ENCODE measurements at places on chromosomes 6 and 20.

DNA sequence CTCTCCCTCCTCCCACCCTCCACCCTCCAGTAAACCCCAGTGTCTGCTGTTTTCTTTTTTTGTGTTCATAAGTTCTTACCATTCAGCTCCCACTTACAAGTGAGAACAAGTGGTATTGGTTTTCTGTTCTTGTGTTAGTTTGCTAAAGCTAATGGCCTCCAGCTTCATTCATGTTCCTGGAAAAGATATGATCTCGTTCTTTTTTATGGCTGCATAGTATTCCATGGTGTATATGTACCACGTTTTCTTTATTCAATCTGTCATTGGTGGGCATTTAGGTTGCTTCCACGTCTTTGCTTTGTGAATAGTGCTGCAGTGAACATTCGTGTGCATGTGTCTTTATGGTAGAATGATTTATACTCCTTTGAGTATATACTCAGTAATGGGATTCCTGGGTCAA lies 42.7 kb upstream of the KCNG1 start:
- no peak for DNase-seq

DNA sequence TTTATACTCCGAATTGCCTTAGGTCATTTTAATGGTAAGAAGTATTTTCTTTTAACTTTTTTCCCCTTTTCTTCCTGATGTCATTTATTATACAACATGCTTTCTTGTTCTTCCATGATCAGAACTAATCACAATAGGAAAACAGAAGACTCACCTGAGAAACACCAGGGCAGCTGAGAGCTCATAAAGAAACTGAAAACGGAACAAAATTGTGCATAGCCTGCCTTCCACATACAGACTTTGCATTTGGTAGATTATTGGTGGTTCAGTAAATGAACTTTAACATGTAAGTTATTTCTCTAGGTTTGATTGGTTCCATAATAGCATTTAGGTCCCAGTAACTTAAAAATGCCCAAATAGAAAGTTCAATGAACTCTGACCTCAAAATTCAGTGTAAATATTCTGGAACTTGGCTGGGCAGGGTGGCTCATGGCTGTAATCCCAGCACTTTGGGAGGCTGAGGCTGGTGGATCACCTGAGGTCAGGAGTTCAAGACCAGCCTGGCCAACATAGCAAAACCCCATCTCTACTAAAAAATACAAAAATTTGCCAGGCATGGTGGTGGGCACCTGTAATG lies 161.1 kb upstream of the DTNBP1 start:
- no peak for DNase-seq

GRCh38 chr6:42506070-42506469 lies 54.3 kb upstream of the TRERF1 start:
- DNase-seq, result no peak

DNA sequence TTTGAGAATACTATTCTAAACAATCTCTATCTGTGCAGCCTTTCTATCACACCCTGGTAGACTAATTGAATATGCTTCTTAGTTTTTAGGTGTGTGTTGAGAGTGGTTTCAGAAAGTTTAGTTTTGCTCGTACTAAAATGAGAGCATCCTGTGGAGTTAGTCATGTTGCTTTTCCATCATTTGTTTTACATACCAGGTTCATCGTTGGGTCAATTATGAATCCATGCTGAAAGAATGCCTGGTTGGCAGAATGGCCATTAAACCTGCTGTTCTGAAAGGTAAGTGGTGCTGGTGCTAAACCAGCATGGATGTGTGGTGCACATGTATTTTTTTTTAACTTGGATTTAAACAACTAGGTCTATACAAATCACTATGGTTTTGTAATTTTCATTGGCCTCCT lies 49.3 kb downstream of the CYB5R4 start:
- no peak for DNase-seq

DNA sequence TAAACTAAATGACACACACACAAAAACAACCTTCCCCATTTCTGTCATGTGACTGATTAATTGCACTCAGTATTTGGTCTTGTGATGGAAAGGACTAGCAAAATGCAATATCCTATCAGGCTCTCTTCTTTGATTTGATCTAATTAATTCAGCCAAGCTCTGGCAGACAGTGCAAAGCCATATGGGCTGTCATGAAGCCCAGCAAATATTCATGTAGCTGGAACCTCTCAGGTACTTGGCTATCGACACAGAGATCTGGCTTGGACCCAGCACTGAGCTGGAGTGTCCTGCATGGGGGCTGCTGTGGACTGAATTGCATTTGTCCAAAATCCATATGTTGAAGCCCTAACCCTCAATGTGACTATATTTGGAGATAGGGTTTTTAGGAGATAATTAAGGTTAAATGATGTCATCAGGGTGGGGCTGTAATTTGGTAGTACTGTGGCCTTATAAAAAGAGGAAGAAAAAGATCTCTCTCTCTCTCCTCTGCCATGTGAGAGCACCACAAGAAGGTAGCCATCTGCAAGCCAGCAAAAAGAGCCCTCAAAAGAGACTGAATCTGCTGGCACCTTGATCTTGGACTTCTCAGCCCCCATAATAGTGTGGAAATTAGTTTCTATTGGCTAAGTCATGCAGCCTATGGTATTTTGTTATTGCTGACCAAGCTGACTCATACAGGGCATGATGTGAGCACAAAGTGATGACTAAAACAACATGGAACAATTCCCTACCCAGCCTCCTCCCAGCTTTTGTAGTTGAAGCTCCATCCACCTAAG lies 77.1 kb downstream of the STMND1 start:
- DNase-seq, result no peak

DNA sequence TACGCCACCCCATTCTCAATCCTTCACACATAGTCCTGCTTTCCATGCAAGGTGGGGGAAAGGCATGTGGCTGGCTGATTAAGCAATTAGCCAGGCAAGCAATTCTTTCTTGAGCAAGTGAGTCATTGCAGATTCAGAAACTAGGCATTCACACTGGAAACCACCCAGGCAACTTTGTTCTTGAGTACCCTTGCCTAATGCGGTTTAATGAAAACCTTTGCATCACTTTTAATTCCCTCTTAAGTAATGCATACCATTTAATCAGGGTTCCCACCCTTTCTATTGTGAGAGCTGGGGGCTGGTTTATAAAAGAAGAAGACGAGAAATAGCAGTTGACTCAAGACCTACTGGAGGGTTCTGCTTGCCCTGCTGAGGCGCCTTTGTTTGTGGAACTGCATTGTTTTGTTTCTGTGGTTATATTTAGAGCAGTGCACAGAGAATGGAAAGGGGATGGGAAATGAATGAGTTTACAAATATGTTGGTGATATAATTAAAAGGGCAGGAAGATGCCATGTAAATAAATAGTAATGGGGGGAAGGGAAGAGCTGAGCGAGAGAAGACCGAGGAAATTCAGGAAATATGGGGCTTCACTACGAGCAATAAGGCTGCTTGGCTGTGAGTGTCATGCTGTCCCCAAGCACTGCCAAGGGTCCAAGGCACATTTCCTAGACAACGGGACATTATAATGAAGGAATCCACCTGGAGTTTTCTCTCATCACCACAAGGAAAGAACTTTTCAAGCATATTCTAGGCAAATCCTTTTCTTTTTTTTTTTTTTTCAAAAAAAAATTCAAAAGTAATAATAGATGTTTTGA lies 48.8 kb upstream of the TSHZ2 start:
- DNase-seq, result no peak

GRCh38 chr6:128882991-128883611 lies at the start of gene LAMA2:
Gene LAMA2 (plus strand): TSS chr6:128883138. CDS start chr6:128883246, 108 bp downstream.
- no peak for DNase-seq

GRCh38 chr20:33362898-33363297 lies 38.4 kb downstream of the CDK5RAP1 start:
- DNase-seq, result no peak

DNA sequence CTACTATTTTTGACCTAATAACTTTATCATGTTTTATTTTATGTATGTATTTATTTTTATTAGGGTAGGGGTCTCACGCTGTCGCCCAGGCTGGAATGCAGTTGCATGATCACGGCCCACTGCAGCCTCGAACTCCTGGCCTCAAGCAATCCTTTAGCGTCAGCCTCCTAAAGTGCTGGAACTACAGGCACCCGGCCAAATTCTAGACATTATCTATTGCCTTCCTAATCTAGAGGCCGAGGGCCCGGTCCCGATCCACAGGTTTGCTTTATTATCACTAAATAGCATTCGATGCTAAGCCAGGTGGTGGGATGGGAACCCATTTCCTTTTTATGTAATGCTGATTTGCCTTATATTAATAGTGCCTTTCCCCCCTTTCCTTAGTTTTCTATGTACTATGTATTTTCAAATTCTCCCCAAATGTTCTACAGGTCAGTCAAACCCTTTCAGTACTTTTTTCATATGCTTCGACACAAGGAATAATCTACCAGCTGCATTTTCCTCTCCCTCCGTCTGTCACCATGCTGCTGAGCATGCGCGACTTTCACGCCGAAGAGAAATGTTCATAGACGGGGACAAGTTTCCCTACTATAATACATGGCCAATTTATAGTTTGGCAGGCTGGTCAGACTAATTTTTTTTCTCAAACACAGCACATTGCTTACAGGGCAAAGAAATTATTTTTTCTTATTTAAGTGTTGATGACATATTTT lies 6.4 kb downstream of the SERPINB6 start:
- DNase-seq, result no peak

GRCh38 chr6:57283911-57284455 lies 33.4 kb upstream of the PRIM2 start:
- no peak for DNase-seq

DNA sequence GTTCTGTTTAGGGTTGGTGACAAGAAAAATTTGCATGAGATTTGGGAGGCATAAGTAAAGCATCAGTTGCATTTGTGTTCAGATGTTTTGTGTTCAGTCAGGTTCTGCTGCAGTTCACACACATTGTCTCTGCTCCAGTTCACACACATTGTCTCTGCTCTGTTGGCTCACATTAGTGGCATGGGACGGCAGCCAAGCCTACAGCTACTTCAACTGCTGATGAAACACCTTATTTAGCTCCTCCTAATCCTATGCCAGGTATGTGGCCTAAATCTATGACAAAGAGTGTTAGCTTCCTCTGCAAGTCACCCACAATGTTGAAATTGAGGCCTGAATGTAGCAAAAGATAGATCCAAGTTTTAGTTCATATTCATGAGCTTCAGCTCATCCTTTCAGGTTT lies 278.1 kb upstream of the SYNCRIP start:
- no peak for DNase-seq

DNA sequence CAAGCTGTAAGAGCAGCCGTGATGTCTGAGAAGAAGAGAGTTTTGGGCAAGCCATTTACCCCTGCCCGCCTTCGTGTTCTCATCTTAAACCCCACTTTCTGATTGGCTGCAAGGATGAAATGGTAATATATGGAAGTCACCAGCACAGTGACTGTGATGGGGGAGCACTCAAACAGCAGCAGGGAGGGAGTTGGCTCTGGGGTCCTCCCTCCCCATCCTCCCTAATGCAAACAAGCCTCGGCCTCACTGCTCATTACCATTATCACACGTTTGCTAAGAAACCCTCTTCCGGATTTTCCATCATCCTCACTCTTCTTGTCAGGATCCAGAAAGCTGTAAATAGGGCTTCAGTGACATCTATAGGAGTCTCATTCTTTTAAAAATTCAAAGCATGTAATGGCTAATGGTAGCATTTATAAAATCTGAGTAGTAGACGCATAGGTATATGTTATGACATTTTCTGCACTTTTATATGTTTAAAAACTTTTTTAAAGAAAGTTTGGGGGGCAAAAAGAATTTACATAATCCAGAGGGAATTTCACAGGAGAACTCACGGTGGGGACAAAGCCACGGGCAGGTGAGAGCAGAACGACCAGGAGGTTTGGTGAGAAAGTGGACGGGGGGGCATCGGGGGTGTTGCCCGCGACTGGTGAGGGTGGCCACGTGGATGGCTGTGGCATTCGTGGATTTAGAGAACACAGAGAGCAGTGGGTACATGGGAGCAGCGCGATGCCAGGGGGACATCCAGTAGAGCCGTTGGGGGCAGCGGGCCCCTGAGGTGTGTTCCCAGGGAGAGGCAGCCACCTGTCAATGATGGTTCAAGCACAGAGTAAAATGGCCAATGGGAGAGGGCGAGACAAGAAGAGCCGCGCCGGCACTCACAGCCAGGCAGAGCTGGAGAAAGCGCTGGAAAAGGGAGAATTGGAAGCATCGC lies 29.6 kb downstream of the SUMO4 start:
- no peak for DNase-seq

DNA sequence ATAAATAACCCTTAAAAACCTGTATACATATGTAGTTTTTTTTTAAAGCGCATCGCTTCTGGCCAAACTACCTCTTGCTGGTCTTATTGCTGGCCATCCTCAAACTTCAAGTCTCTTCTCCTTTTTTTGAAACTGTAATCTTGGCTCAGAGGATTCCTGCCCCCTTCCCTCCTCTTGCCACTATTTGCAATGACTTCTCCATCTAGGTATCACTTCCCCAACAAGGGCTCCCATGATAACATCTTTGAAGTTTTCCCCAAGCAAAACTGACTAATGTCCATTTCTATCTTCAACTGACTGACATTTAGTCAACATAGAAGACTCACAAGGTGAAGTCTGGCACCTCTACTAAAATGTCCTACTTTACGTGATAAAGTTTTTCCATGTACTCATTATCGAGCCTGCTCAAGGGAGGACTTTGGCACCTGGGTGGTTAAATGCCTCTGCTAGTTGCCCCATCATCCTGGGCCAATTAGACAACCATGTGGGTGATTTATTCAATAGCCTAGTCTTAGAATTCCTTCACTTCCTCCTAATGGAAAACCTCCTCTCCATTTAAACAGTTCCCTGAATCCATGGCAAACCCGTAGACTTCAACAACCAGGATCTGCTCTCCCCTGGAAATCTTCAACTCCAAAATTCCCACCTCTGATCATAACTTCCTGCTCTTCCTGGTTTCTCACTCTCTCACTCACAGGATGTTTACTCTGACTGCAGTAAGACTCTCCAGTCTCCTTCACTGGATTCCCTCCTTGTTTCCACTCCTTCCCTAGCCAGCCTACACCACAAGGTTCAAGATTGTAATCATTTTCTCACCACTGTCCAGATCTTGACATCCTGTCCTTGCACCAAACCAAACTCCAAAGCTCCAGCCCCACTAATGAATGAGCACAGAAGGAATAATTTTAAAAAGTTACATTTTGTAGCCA lies 9.4 kb upstream of the PLAGL1 start:
- DNase-seq, result no peak

DNA sequence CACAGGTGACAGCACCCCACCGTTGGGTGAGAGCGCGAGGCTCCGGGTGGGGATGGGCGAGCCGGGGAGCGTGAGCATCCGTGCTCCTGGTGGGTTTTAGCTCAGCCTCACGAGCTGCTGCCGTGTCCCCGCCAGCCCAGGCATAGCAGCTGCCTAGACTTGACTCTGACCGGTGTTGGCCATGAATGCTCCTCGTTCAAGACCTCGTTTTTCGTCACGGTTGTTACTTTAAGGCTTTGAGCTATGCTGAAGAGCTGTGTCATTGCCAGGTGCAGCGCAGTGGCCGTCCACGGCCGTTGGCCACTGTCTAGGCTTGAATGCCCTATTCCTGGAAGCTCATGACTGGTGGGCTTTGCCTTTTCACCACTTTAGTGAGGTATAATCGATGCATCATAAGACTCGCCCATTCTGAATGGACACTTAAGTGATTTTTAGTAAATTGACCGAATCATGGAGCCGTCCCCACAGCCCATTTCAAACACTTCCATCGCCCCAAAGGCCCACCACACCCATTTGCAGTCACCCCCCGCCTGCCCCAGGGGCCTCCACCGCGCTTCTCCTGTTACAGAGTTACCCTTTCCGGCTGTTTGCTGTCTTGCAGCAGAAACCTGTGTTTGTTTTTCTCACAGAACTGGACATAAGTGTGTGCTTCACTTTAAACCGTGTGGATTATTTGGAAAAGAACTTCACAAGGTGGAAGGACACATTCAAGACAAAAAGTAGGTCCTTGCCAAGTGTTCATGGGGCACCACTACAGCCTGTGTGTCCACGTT lies 21.4 kb upstream of the ADRM1 start:
- no peak for DNase-seq

Measured in stimulated activated CD8-positive, alpha-beta memory T cell treated with anti-CD3 and anti-CD28 coated beads, Interleukin-12 subunit alpha, Interleukin-12 subunit beta, amount 100 ng/mL, for 4 hours (primary cell).